ENCODE measurements at places on chromosomes 11 and 22. TPM values are rescaled to one million over a fixed set of nuclear protein-coding genes. Genes with fewer than 3 reads are reported as not detected.

The ACR gene
- not detected for total RNA-seq

The SYTL2 gene
- total RNA-seq = 123 TPM

The USP2 gene
- 1.1 TPM for total RNA-seq

The C11orf97 gene
- total RNA-seq = not detected

The TMEM218 gene
- 38.5 TPM for total RNA-seq

The OR51E2 gene
- total RNA-seq = 0.63 TPM

Measured in urinary bladder (tissue), 4 donors.